CD4-positive, CD25-positive, alpha-beta regulatory T cell (primary cell): ENCODE measurements at places on chromosomes 3 and 15.
A peak's percentile ranks its signal among the peaks of the same experiment; 100 is the strongest.

DNA sequence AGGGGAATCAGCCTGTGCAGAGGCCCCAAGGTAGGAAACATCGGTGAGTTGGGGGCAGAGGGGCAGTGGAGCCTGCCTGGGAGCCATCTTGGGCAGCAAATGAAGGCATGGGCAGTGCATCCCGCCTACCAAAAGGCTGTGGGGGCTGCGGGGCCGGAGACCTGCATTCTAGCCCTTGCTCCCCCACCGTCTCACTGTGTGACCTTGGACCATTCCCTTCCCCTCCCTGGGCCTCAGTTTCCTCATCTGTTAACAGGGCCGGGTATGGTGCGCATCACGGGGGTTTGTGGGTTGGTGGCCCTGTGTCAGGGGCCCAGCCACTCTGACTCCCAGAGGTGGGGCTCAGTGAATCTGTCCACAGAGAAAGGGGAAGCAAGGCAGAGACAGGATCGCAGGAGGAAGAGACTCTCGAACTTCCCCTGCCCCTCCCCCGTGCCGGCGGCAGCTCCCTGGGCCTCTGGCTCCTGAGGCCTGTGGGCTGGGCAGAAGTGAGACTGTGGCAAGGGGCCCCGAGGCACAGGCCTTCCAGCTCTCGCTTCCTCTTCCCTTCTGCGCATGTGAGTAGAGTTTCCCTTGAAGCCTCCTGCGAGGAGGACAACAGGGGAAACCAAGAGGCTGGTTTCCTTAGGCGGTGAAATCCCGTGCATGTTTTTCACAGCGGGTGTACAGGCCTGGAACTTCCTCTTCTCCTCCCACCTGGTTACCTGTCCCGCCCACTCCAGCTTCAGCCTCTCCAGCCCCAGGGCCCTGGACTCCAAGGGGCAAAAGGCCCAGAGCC is 42.9 kb downstream of the IDH2 start:
- peak; percentile 88 for DNase-seq

- DNase-seq, result no peak
Measured at GRCh38 chr3:146100825-146101444, 60.0 kb downstream of the PLOD2 start.

DNA sequence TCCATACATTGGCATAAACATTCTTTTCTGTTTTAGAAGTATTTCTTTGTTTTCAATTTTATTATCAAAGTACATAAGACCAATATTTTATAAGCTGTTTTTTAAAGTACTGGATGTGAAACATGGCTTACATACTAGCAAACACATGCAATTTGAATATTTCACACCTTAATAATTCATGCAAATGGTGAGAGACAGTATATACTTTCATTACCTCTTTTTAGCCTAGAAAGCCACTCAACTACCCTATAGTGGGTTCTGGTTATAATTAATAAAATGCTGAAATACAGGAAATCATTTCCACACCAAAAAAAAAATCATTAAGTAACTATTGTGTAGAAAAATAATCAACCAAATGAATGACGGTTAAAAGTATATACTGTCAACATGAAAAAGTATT is 38.5 kb upstream of the MELTF start:
- DNase-seq, result no peak

- no peak for DNase-seq
Measured at GRCh38 chr3:14680716-14681115, 5.8 kb downstream of the C3orf20 start.

- no peak for DNase-seq
Measured at GRCh38 chr3:197376735-197377555, 78.5 kb upstream of the DLG1 start.

DNA sequence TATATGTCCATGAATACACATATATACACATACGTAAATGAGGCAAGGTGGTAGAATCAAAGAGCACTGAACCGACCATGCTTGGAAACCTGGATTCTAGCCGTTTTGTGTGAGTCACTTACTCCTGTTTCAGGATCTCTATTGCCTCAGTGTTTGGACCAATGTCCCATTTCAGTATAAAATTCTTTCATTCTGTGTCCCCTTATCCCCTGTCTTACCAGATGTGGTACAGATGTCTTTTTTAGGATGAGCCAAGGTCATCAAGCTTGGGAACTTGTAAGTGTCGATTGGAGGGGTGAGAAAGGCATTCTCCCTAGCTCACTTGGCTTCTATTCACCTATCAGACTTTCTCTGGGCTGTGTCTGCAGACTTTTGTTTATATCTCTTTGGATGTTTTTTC is 139.9 kb upstream of the CHL1 start:
- no peak for DNase-seq

GRCh38 chr3:13424141-13424844 is 4.2 kb upstream of the NUP210 start:
- no peak for DNase-seq

- no peak for DNase-seq
Measured at GRCh38 chr15:58229297-58229768, 91.2 kb downstream of the AQP9 start.

GRCh38 chr3:25229586-25229985 is 198.5 kb upstream of the RARB start:
- DNase-seq, result no peak

- no peak for DNase-seq
Measured at GRCh38 chr15:56366211-56366610, 985 bp downstream of the TEX9 start.

DNA sequence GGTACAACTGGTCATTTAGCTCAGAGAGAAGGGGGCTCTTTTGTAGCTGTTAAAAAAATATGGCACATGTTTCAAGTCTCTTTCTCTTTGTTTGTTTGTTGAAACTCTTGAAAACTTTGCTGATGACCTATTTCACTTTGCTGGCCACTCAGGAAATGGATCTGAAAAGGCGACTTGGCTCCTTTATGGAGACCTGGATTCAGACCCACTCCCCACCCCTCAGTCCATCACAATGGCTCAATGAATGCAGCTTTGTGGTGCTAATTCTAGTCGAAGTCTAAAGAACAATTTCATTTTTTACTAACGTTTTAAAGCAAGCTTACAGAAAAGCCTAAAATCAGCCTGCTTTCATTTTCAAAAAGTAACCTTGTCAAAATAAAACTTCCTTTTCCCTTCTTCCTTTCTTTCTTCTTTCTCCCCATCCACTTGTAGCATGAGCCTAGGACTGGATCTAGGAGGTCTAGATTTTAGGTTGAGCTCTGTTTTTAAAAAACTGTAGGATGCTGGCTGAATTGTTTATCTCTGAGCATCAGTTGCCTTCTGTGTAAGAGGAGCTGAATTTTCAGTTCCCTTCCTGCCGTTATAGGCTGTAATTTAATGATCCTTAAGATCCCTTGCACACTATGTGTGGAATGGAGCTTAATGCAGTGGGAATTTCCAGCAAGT is 165.5 kb upstream of the FEZF2 start:
- DNase-seq, result no peak

GRCh38 chr3:10334042-10334441 is 13.1 kb upstream of the SEC13 start:
- DNase-seq, result no peak

DNA sequence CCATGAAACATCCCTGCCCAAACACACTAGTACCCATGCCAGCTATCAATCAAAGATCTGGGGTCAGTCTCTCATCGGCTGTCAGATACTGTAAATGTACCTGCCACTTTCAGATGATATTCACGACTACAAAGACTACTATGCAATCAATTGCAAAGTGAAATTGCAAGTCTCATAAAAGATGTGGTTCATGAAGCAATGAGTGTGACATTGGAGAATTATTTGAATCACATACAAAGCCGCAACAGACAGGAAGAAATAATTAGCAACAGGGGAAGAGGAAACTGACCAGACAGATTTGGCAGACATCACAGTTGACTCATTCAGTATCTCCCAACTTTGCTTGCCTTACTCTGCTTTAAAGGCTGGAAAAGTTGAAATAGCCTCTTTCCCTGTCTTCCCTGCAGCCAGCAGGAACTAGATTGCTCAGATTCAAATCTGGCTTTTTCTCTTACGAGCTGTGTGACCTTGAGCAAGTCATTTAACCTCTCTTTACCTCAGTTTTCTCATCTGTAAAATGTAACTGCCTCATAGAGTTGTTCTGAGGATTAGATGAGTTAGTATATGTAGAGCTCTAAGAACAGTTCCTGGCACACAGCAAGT is 95.7 kb upstream of the C3orf80 start:
- peak; percentile 3 for DNase-seq

DNA sequence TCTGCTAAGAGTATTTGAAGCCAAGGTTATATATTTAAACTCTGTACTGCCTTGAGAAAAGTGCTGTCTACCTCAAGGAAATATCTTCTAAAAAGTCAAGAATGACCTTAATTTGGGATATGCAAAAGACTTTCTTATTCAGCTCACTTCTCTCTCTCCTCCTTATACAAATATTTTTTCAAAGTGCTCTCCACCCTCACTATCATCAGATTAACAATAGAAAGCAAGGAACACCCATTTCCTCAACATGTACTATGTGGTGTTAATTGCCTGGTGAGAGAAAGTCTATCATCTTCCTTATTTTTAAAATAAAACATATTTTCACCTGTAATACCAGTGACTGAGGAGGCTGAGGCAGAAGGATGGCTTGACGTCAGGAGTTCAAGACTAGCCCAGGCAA is 44.4 kb upstream of the RSL24D1 start:
- DNase-seq, result no peak

DNA sequence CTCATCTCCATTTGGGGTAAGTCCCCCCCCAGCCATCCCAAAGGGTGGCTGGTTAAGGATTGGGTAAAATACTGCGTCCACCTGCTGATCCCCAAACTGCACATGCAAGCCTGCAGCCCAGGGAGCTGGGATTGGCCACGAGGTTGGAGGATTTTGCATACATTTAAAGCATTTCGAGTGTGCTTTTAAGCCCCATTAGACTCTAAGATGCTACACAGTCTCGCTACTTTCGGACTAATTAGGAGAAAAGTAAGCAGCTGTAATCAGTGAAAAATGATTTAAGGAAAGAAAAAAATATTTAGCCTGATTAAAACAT is 23.9 kb downstream of the SLC6A6 start:
- DNase-seq, result no peak

GRCh38 chr15:92728266-92728665 is 72.7 kb upstream of the FAM174B start:
- DNase-seq, result no peak
